ENCODE measurements at places on chromosomes 6 and 20.
A peak's percentile ranks its signal among the peaks of the same experiment; 100 is the strongest.

DNA sequence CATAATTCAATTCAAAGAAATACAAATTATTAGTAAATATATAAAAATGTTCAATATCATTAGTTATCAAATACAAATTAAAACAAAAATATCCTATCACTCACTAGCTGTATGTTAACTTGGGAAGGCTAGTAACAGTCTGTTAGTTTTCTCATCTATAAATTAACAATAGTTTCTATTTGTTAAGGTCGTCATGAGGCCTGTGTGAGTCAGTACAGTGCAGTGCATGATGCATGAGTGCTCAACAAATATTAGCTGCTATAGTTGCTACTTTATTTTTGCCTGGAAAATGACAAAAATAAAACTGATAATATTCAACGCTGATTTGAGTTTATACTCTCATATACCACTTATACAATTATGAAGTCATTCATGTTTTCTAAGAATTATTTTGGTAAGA lies 401.6 kb upstream of the RUNX2 start:
- DNase-seq, result no peak

DNA sequence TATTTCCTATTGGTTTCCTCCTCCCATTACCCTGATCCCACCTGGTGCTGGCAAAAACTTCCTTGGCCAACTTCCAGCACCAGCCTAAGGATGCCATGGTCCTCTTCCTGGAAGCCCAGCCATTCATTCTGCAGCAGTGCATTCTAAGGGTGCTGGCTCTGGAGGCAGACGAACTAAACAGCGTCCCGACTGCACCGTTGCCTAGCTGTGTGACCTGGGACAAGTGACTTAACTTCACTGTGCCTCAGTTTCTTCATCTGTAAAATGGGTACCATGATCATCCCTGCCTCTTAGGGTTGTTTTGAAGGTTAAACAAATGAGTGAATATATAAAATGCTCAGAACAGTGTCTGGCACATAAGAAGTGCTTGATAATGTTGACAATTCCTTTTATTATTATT lies 120.9 kb upstream of the ZNF217 start:
- no peak for DNase-seq

- DNase-seq, result no peak
Observed at GRCh38 chr6:111195656-111196055, 108.4 kb downstream of the SLC16A10 start.

DNA sequence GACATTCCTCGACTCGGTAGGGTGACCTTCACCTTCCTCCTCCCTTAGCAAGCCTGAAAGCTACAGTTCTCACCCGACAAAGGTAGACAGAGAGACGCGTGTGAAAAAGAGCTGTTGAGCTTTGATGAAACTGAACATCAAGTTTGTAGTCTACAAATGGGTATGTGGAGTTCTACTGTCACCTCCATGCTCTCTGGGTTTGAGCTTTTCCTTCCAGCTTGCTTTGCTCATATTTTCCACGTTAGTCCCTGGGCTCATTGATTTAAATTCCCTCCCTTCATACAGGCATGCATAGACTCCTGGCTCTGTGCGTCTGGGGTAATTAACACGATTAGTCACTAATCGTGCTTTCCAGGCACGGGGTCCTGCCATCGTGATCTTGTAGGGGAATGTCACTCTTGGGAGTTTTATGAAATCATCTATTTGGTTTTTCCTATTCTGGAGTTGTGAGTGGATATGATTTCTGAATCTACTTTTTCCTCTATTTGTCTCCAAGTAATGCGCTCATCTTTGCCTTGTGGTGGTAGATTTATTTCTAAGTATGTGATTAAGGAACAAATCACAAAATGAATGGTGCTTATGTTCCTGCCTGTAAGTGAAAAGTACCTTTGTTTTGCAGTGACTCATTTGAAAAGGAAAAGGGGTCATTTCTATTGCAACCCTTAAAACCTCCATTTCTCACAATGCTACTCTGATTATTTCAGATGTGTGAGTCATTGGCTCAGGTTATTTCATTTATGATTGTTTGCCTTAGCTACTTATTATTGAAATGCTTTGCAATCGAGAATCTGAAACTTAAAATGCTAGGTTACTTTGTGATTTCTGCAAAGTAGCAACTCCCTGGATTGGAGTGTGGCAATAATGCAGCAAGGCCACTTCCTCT lies 154.6 kb downstream of the ZDHHC14 start:
- DNase-seq, result no peak

DNA sequence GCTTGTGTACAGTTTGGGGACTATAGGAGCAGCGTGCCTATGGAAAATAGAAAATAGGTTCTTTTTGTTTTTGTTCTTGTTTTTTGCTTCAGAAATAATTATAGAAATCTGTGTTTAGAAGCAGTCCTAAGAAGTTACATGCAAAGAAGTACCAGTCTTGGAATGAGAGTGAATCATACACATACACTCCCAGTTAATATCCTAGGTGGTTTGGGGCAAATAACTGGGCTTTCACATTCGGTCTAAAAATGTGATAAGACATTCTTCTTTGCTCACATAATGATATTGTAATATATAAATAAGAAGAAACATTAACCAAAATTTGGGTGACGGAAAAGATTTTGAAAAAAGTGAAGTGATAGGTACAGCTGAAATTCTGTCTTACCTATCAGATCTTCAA lies 61.0 kb downstream of the ENPP1 start:
- no peak for DNase-seq

DNA sequence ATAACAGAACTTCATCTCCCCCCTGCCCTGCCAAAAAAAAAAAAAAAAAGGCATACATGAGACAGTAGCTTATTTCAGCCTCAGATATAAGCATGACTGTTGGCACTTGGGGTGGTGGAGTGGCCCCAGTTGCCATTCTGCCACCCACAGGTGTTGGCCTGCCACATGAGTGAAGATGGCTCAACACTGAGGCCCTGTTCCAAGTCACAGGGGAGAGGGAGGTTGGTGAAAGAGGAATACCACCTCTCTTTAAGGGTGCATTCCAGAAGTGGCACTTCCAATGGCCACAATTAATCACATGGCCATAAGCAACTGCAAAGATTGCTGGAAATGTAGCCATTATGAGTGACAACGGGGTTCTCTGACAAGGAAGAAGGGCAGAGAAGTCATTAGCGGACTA lies 61.9 kb upstream of the JARID2 start:
- DNase-seq, result no peak

- no peak for DNase-seq
Observed at GRCh38 chr6:47016909-47017308, 25.2 kb downstream of the ADGRF1 start.

DNA sequence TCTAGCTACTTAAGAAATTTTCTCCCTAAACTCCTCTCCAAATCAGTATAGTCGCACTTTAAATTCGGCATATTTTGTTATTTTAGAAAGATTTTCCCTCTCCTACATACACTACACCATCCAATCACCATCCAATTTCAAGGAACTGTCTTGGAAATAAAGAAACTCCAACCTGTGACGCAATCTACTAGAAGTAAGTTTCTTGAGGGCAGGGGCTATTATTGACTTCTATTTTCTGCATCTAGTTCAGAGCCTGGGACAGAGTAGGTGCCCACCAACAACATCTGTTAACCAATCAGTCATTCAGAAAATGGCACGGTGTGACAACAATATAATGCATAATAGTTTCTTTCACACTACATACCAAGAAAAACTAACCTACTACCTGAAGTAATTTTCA lies 3.6 kb downstream of the ATG5 start:
- no peak for DNase-seq

DNA sequence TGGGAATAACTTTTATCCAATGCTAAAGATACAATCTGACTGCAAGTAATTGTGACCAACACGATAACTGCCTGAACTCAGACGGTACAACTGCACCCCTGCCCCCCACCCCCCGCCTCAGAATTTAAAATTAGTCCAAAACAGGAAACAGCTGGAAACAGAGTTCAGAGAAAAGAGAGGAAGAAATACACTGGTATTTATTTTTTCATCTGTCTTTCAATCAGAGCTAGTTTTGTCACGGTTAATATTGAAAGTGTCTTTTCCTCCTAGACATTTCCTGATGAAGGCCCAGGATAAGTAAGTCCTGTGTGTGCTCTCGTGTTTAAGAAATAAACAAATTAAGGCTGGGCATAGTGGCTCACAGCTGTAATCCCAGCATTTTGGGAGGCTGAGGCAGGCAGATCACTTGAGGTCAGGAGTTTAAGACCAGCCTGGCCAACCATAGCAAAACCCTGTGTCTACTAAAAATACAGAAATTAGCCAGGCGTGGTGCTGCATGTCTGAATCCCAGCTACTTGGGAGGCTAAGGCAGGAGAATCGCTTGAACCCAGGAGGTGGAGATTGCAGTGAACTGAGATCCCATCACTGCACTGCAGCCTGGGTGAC lies 21.5 kb downstream of the ACSS1 start:
- no peak for DNase-seq

- DNase-seq, result no peak
Observed at GRCh38 chr6:85460921-85461797, 11.3 kb downstream of the NT5E start.

GRCh38 chr20:48761023-48761785 lies 66.6 kb downstream of the PREX1 start:
- DNase-seq, result no peak

DNA sequence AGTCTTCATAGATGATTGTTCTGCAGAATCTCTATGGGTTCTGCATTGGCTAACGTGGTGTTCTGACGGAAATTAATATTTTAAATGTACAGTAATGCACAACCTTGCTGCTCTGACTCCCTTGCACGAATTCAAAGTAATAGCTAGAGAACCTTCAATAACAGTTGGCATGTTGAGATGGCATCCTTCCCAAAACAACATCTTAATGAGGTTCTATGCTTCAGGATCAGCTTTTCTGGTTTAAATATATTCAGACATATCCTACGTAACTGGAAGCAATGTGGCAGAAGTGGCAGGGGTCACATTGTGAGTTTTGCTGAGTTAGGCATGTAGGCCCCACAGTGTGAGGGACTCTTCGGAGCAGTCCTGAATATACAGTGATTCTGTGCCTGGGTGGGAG lies 25.7 kb downstream of the DSE start:
- DNase-seq, result no peak

- DNase-seq, result no peak
Observed at GRCh38 chr20:19835533-19836222, 77.6 kb downstream of the RIN2 start.

GRCh38 chr6:6746333-6746969 lies 157.9 kb downstream of the LY86 start:
- no peak for DNase-seq

DNA sequence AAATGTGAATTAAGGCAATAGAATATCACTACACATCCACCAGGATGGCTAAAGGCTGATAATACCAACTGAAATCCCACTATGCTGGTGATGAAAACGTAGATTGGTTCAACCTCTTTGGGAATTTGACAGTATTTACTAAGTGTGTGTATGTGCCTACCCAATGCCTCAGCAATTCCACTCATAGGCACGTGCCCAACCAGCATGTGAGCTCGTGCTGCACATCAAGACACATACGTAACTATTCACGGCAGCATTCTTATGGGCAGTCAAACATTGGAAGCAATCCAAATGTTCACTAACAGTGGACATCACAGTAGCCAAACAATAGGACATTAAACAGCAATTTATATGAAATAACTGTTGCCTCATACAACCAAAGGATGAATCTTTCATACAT lies 15.7 kb upstream of the AFDN start:
- no peak for DNase-seq

- no peak for DNase-seq
Observed at GRCh38 chr20:35871259-35871771, 83.0 kb downstream of the SCAND1 start.

- DNase-seq, result peak; percentile 83
Observed at GRCh38 chr6:3742426-3743344, 8.8 kb downstream of the PXDC1 start.

DNA sequence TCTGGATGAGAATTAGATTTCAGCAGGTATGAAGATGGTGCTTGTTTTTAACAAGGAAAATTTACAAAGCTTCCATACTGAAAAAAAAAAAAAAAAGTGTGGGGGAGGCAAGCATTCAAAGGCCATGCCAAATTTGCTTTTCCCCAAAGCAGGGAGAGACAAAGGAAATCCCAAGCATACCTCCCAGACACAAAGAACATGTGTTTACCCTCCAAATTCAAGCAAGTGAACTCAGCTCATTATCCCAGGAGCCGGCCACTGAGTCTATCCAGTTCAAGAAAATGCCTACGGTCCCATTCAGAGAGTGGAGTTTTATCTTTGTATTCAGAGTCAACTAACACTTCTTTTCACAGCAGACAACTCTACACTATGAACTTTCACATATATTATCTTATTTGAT lies 102.7 kb upstream of the ID4 start:
- DNase-seq, result no peak
